ENCODE measurements at places on chromosomes 3 and 15.

DNA sequence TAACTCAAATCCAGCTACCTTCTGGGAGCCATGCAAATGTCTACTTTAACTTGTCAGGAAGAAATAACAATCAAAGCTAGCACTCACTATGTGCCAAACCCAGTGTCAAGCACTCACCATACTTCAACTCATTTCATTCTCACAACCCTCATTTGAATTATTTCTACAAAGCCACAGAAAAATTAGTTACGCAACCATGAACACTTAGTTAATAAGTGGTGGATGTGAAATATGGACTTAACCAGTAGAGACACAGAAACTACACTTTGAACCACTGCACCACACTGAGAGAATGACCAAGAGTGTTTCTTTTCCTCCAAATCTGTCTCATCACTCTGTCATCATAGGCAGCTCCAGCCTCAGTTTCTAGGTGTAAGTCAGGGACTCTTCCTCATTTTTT lies 91.0 kb upstream of the MBNL1 start:
- DNase-seq, result no peak

DNA sequence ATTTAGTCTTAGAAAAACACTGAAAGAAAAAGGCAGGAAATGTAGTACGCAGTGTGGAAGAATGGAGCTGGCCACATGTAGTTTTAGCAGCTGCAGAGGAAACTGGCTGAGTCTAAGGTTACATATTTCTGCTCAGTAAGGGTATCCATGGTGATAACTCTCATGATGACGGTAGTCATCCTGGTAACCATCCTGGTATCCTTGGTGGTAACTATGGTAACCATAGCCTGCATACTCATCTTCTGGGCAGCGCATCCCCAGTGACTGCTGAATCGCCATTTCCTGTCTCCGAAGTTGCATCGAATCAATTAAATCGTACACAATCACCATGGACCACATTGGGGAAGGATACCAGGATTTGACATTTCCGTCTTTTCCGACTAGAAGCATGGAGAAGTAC lies 35.7 kb downstream of the CCDC80 start:
- no peak for DNase-seq

DNA sequence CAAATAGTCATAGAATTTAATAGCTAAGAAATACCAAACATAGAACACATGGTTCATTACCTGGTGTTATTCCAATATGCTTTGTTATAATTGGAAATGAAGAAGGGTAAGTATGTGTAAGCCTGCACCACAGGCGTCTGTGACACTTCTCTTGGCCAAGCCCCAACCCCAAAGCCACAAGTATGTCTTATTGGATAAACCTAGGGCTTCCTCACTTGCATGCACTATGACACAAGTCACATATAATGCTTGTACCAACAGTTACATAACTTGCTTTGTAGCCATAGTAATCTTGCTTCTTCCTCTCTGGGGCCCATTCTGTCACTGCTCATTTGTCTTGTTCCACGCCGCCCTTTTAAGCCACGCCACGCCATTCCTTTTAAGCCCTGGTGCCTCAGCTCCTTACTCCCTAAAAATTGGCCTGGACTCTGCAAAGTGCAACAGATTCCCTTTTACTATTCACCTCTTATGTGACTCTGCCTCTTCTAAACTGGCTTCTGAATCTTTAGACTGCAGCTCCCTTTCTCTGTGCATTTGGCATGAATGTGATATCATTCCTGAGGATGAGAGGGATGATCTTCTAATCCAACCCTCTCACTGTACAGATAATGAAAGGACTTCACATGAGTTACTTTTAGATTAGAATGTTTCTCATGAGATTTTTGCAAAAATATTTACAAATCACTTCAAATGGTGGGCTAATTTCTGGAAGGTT lies 48.1 kb upstream of the EPHA3 start:
- DNase-seq, result no peak

DNA sequence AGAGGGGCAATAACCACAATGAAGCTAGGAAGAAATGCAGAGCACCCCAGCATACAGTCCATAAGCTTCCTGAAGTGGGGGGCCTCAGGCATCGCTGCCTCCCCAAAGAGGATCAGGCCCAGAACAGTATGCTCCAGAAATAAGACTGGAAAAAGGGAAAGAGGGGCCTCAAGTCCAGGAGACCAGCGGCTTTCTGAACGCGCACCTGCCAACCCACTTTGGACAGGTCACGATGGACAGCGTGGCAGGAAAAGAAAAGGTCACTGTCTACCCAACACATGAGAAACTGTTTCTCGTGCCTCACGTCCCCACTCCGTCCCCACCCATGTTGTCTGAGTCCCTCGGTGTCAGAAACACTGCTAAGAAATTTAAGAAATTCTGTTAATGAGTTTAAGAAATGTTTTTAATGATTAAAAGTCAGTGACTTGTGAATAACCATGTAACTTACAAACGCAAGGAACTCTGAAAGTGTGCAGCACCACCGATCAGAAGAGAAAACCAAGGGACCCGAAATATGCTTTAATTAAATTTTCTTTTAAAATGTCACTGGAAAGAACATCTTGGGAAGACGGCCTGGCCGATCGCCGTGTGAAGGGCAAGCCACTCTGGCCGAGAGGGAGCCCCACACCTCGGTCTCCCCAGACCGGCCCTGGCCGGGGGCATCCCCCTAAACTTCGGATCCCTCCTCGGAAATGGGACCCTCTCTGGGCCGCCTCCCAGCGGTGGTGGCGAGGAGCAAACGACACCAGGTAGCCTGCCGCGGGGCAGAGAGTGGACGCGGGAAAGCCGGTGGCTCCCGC lies 1.7 kb upstream of the PPARG start:
- DNase-seq, result peak; percentile 38

DNA sequence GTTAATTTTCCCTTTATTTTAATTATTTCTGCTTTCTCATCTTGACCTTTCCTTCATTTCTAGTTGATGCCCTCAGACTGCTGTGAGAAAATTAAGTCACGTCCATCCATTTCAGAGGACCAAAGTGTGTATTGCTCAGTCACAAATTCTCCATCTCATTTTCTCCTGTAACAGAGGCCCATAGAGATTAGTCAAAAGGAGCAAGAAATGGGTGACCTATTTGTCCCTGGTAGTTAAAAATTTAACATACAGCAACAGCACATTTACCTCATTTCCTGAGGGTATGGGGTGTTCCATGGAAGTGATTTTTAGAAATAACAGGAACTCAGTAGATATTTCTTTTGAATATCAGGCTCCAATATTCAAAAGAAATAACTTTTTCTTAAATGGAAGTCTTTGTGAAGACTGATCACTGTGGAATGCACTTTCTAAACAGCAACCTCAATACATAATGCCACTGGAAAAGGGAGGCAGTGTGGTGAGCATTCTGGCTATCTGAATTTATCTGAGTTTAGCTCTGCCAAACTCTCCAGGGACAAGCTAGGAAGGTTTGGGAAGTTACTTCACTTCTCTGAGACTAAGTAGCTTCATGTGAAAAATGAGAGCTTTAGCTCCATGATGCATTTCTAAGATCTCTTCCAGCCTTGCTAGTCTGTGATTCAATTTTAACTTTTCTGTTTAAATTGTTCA lies 808.2 kb downstream of the SQOR start:
- DNase-seq, result no peak

- no peak for DNase-seq
Observed at GRCh38 chr3:157671656-157672055, 168.4 kb upstream of the VEPH1 start.

- no peak for DNase-seq
Observed at GRCh38 chr15:49696433-49696832, 75.6 kb downstream of the DTWD1 start.

DNA sequence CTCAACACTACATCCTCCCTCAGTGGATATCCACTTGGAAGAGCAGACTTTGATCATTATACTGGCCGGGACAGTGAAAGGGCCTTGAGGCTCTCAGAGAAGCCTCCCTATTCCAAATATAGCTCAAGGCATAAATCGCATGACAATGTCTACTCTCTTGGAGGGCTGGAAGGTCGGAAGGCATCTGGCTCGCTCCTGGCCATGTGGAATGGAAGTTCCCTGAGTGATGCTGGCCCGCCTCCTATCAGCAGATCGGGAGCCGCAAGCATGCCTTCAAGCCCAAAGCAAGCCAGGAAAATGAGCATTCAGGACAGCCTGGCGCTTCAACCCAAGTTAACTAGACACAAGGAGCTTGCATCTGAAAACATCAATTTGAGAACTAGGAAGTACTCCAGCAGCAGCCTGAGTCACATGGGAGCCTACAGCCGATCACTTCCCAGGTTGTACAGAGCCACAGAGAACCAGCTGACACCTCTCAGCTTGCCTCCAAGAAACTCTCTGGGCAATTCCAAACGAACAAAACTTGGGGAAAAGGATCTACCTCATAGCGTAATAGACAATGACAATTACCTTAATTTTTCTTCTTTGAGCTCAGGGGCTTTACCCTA lies 25.4 kb downstream of the PHLDB2 start:
- no peak for DNase-seq

- DNase-seq, result no peak
Observed at GRCh38 chr15:49748791-49749190, 127.9 kb downstream of the DTWD1 start.

Measured in H9 (cell line).